ENCODE measurements at places on chromosomes 5 and 9.

DNA sequence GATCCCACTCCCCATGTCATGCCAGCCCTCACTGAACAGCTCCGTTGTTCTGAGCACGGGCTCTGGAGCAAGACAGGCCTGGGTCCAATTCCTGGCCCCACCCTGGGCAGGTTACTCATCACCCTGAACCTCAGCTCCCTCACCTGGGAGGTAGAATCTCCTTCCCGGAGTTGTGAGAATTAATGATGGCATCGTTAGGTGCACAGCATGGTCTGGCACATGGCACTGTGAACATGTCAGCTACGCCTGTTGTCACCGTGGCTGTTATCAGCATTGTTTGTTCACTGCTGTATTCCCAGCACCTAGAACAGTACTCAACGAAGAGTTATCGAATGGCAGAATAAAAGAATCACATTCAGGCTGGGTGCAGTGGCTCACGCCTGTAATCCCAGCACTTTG, 43.0 kb downstream of the LRSAM1 start:
- DNase-seq: no peak

- DNase-seq: no peak
Measured at GRCh38 chr5:53900677-53901076, 340.2 kb downstream of the NDUFS4 start.

DNA sequence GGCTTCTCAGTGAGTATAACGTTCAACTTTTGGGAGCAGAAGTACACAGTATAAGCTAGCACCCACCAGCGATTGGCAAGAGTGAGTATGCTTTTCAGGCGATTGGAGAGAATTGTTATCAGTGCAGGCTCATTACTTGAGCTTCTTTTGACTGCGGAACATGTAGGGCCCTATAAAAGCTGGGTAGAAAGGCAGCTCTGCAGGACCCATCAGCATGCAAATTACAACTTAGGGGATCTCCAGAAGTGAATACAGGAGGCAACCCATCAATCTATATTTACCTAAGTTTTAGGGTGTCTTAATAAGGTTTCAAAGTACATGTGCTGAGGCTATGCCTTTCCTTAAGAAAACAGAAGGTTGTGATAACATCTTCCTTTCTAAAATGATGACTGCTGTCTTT, 225.0 kb downstream of the MLLT3 start:
- DNase-seq: no peak

DNA sequence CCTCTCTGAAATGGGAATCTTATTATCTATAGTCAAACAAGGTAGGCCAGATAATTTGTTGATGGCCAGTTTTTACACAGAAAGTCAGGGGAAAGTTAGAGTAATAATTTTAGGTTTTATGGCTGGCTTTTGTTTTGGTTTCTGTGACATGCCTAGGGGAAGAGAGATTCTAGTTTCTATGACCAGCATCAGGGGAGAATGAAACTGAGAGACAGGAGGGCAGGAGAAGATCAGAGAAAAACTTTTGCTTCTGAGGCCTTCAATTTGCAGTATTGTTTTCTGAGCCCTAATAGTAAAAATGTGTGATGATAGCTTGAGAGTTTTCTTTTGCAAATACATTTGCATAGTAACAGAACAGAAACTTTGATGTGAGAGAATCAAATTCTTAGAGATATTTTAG, 564.3 kb downstream of the ZNF608 start:
- DNase-seq: no peak

DNA sequence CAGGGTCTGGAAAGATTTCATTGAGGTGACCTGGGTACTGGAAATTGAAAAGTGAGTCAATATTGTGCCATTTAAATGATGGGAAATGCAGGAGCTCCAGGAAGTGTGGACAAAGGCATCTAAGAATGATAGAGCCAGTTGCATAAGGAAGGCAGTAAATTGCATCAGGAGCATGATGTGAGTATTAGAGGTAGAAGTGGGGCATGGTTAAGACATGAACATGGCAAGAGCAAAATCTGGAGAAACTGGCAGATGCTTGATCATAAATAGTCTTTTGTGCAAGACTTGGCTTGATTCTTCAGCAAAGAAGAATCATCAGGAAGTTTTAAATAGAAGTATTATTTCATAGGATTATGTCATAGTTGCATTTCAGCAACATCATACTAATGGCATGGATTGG, 157.4 kb upstream of the PUM3 start:
- no peak for DNase-seq

GRCh38 chr5:159975462-159976019, 33.4 kb upstream of the TTC1 start:
- peak; percentile 90 for DNase-seq

- DNase-seq: no peak
Measured at GRCh38 chr5:1781107-1781506, 18.5 kb downstream of the MRPL36 start.

DNA sequence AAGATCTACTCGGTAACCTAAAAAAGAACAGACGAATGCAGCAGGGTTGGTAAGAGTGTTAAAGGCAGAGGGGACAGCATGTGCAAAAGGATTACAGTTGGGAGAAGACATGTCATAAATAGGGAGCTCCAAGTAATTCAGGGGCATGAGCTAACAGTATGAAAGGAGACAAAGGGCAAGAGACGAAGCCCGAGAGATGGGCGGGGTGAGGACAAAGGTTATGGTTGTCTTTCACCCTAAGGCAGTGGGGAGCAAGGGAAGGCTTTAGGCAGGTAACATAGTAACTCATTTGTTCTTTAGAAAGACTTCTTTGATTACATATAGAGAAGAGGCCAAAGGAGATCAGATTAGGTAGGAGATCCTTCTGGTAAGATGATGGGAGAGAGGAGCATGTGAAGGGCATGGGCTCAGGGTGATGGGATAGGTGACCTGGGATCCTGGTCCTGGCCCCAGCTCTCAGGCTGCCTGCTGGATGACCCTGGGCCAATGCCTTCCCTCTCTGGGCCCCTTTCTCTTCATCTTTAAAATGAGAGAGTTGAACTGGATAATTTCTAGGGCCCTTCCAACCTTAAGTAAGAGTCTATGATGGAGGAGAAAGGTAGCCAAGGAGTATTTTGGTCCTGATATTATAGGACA, 19.5 kb downstream of the MORN5 start:
- DNase-seq: no peak

- DNase-seq: no peak
Measured at GRCh38 chr9:38060681-38061080, 8.3 kb downstream of the SHB start.

DNA sequence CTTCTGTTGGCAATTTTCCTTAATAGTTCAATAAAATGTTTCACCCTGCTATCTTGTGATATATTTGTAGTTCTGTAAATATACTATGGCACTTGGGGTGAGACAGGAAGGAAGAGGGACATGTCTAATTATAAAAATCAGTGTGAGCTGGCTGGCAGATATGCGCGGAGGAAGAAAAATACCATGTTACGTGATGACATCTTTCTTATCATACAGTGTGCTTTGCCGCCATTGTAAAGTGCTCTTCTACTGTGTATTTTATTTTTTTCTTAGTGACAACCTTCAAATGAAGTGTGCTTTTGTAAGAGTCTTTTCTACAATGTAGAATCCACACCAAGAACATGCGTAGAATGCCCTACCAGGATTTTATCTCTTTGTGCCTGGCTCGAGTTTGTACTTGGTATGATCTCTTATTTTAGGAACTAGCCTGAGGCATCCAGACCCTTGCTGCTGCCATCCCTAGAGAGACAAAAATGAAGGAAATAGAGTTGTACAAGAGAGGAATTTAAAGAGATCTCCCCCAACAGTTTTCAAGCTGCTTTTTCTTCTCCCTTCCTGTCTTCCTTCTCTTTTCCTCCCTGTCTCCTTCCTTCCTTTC, 46.7 kb upstream of the RIOK2 start:
- no peak for DNase-seq

DNA sequence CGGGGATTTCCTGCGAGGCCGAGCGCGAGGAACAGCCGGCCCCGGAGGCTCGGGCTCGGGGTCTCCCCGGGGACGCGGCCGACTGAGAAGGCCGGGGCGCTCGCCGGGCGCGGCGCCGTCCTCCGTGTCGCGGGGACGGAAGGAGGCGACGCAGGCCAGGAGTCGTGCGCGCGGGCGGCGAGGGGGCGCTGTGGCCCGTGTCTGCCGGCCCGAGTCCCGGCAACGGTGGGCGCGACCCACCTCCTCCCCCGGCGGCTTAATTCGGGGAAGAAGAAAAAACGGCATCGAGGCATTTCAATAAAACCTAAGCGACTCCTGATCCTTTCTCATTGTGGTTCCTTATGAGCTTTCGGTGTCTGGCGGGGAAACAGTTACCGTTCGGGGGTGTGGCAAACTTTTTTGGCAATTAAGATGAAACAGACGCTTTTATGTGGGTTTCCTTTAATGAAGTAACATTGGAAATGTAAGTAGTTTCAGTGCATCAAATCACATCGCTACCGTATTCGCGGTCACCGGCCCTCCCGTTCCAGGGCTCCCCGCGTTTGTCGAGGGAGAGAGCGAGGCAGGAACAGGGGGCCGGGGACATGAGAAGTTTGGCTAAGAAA, 3.7 kb upstream of the IRX2 start:
- no peak for DNase-seq

DNA sequence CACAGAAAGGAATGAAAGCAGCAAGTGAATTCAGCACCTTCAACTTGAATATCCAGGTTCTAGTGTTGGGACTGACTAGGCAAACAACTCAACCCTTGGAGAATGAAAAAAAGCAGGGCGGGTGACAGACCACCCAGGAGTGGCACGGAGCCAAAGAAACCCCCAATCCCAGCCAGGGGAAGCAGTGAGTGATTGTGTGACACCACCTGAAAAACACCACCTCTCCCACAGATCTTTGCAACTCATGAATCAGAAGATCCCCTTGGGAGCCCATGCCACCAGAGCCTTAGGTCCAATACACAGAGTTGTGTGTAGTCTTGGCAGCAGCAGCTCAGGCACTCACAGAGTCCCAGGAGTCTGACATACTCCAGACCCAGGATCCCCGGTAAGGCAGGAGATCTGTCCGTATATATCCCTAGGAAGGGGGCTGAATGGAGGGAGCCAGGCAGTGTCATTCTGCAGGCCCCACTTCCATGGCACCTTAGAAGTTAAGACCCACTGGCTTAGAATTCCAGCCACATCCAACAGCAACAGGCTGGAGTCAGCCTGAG, 22.1 kb upstream of the ROR2 start:
- no peak for DNase-seq

DNA sequence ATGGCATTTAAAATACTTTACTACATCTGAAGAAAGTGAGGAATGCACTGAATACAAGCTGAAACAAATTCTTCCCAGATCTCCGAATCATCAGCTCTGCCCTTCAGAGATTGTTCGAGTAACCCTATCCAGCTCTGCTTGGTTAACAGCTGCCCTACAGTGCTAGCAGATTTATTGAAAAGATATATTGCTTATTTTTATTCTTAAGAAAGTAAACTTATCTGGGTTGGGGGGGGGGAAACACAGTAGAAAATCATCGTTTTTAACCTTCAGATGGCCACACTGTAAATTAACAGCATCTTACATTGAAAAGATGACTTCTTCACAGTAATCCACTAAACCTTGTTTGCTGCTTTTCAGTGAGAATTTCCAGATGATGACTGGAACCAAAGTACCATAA, 210.8 kb downstream of the NFIB start:
- DNase-seq: no peak

DNA sequence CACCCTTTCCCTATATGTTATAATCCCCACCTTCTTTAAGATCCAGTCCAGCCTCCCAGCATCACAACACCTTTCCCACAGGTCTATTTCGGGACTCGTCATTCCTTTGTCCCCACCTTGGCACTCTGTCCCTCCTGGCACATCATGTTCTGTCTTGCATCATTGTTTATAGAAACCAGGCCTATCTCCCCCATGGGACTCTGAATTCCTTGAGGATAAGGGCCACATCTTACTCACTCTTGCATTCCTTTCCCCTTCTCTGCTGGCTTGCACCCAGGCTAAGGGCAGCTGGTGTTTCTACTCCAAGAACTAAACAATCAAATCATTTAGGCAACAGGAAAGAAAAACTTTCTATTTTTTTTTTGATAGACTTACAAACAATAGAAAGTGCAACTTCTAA, 205.7 kb downstream of the AGTPBP1 start:
- DNase-seq: peak; percentile 51

GRCh38 chr5:110333384-110333783, 393.1 kb downstream of the TMEM232 start:
- DNase-seq: no peak

DNA sequence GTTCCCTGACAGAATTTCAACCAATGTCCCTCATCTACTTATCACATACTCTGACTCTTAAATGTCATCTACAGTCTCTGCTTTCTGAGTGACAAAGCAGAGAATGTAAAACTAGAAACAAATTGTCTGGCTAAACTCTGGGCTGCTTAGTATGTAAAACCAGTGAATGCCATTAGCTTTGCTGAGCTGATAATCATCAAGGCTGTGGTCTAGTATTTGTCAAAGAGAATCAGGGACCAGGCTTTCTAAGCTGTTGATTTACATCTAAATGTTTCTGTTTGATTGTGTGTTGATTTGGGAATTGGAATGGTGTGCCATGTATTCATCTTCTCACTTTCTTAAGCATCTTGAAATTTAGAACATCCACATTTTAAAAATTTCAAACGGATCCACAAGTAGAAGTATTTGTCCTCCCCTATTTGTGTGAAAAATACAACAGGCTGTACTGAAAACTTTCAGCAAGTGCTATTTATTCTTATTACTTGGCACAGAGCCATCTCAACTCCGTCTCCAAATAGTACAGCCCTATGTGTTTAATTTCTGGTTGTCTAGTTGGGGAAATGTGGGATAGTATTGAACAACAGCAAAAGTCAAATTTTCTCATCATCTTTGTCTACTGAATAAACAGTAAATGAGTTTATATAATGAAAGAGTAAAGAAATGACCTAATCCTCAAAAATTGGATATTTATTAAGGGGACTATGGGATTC, 251.5 kb downstream of the KCTD16 start:
- DNase-seq: no peak

DNA sequence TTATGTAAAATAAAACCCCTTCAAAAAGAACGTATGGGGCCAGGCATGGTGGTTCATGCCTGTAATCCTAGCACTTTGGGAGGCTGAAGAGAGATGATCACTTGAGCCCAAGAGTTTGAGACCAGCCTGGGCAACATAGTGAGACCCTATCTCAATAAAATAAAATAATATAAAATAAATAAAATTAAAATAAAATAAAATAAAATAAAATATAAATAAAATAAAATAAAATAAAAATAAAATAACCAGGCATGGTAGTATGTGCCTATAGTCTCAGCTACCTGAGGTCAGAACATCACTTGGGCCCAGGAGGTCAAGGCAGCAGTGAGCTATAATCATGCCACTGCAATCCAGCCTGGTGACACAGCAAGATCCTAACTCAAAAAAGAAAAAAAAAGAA, 185.1 kb downstream of the EPB41L4A start:
- no peak for DNase-seq

DNA sequence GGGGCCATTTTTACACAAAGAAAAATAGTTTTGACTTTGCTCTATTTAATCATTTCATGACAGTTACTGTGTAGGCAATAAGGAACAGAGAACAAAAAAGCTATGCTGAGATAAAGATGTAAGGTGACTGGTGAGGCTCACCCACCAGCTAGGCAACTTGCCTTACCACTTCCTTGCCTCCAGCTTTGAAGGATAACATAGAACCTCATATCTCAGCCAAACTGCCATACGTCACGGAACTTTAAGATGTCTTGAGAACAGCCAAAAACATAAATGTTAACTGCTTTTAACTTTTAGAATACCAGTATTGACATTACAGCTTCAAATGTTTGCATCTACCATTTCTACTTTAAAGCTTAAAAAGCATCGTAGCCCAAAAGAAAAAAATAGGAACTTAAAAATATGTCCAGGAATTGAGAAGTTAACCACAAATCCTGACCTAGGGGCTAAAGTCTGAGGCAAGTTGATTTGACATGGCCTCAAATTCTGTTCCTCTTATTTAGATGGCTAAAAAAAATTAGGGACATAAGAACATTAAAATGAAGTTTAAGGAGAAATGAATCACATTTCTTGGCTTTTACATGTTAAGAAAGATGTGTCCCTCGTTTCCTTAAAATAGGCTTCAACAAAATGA, 7.7 kb upstream of the GCNT4 start:
- no peak for DNase-seq

All from GM04503 (cell line).